ENCODE measurements at places on chromosomes 5 and 9. TPM values are rescaled to one million over a fixed set of nuclear protein-coding genes. Genes with fewer than 3 reads are reported as not detected.

- no peak for DNase-seq
Observed at GRCh38 chr9:26904070-26904469, 11.5 kb upstream of the CAAP1 start.

SREK1IP1 gene
- total RNA-seq: 4.6 TPM

IDNK gene
- total RNA-seq: 10.1 TPM

PCDHGA8 gene
- total RNA-seq: not detected

NSD1 gene
- total RNA-seq: 15.4 TPM

DNA sequence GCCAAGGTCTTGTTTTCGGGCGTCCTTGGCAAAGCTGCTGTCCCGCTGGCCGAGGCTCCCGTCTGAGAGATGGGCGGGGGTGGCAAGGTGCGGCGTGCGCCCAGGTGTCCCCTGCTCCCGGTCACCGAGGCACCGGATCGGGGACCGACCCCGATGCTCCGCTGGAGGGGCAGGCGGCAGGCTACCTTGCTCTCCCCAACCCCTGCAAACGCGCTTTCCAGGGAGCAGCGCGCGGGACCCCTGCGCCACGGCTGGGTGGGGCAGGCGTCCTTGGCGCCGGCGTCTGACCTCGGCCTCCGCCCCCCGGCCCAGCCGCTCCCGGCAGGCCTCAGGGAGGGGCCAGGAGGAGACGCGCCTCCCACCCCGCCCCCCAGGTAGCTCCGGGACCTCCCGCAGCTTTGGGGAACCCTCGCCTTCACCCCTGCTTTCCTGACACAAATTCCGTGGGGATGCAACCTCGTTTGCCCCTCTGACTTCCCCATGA is 551 bp downstream of the N4BP3 start:
- DNase-seq: peak; percentile 14

CLIC3 gene
- not detected for total RNA-seq

DNA sequence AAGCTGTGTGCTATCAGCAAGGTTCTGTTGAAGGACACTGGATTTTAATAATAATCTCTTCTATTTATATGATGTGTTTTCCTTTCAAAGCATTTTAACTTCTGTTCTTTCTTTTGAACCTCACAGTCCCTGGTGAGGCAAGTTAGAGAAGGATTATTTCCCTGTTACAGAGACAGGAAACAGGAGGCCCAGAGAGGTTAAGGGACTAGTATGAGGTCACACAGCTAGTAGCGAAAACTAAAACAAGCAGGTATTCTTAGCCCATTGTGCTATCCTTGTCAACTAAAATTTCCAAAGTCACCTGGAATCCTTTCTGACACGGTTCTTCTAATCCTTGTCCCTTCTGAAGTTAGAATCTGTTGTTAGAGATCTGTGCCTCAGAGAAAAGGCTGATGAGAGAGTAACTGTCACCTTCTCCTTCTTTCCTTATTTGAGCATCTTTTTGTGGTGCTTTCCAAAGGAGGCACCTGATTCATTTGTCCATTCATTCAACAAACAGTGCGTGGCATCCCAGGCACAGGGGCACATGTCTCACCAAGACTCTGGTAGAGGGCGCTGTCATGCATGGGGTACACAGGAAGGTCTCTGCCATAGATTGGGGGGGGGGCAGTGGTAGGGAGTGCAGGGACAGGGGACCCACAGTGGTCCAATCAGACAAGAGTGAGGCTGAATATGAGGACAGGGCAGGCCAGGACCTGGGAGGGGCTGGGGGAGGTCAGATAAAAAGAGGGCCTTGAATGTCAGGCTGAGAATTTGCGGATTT is 61.5 kb downstream of the CRB2 start:
- DNase-seq: no peak

LCN2 gene
- 2.2 TPM for total RNA-seq

- DNase-seq: no peak
Observed at GRCh38 chr5:36982146-36982545, 105.6 kb downstream of the NIPBL start.

DNA sequence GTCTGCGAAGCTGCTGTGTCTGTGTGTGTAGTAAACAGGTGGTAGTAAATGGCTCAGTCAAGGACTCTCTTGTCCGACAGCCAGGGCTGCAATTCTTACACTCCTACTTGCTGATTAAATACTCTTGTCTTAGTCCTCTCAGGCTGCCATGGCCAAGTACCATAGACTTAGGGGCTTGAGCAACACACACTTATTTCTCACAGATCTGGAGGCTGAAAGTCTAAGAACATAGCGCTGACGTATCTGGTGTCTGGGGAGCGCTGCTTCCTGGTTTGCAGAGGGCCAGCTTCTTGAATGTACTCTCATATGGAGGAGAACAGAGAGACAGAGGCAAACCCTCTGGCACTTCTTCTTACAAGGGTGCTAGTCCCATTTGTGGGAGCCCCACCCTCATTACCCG is 411.0 kb downstream of the MED10 start:
- DNase-seq: no peak

DNA sequence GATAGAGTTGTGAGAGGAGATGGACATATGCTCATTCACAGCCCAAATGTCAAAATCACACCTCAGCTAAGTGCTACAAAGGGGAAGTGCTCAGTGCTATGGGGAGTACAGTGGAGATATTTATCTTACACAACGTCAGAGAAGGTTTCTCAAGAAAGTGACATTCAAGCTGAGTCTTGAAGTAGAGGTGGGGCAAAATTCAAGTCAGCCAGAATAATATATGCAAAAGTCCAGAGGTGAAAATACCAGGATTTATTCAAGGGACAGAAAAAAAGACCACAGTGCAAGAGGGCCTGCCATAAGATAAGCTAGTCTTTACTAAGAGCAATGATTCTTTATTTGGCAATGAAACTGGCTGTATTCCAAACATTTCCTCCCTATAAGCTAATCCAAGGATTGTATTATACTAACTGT is 327.8 kb upstream of the PIK3R1 start:
- DNase-seq: no peak

LVRN gene
- not detected for total RNA-seq

DNA sequence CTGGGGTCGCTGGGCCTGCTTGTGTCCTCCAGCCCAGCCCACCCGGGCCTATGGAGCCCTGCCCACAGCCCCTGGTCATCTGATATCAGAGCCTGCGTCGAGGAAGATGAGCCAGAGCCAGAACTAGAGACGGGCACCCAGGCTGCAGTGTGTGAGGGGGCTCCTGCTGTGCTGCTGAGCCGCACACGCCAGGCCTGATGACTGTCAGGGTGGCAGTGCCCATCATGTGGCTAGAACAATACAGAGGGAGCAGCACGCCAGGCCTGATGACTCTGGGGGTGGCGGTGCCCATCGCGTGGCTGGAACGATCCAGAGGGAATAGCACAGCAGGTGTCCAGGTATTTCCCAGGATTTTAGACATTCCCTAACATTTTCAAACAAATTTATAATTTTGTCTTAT is 9.2 kb upstream of the LRRC14B start:
- DNase-seq: no peak

GRCh38 chr5:176187276-176188062 is 50.8 kb upstream of the SIMC1 start:
- no peak for DNase-seq

DNA sequence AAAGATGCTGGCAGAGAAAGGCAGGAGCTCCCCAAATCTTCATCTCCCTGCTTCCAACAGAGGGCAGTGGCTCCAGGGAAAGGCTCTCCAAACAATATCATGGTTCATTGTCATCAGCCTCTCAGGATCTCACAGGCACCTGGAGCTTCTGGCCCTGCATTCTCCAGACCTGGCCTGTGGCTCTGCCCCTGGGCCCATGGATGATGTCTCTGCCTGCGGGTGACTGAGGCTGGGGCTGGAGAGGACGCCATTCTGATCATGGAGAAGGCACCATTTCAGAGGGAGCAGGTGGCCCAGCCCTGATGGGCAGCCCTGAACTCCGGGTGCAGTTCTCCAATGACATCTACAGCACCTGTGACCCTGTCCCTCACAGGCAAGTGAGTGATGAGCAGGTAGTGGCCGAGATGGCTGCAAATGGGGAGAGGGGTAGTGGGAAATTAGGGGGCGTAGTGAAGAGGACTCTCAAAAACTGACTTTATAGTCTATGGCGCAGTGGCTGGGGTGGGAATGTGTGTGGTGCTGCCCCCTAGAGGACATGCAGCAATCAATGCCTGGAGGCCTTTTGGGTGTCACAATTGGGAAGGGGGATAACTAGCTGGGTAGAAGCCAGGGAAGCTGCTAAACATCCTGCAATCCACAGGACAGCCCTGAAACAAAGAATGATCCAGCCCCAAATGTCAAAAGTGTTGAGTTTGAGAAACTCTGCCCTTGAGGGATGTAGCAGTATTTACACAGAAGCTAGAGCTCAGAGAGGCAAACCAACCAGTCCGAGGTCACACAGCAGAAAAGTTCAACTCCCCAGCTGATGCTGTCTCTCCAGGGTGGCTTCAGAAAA is 3.2 kb downstream of the SH3PXD2B start:
- DNase-seq: peak; percentile 49

SEMA6A gene
- total RNA-seq: 2.2 TPM
